Thoracic aorta (tissue), 2 donors: ENCODE measurements at places on chromosomes 1 and 21.

DNA sequence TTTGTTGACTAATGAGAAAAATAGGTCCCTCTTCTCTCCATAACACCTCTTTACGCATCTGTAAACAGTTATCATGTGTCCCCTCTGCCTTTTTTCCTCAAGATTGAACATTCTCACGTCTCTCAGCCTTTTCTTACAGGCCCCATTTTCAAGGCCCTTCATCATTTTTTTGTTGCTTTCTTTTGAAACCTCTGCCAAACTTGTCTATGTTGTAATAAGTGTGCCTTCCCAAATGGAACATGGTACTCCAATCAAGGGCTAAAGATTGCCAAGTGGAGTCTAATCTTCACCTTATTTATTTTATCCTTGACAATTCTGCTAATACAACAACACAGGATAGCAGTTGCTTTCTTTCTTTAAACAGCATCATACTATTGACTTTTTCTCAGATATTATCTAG, 280.3 kb downstream of the USH2A start:
- DNase-seq: no peak

- DNase-seq: no peak
Measured at GRCh38 chr1:9655836-9656235, 4.3 kb downstream of the PIK3CD start.

- no peak for DNase-seq
Measured at GRCh38 chr1:118183586-118183985, 1.4 kb downstream of the SPAG17 start.

DNA sequence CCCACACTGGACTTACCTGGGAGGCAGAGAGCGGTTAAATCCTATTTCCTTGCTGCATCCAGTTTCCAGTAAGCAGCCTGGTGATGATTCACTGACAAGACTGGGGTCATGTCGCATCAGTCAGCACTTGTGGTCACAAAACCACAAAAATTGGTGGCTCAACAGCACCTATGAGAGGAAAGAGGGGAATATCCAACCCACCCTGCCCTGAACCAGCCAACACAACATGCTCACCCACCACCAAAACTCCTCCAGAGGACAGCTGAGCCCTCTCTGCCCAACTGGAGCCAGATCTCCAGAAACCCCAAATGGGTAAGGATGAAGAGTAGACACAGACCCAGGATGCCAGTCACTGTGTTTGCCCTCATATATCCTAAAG, 64.0 kb downstream of the CD46 start:
- no peak for DNase-seq

- DNase-seq: no peak
Measured at GRCh38 chr1:174800216-174800851, 199.4 kb upstream of the CACYBP start.

- DNase-seq: no peak
Measured at GRCh38 chr1:205381305-205381704, 24.6 kb upstream of the KLHDC8A start.

DNA sequence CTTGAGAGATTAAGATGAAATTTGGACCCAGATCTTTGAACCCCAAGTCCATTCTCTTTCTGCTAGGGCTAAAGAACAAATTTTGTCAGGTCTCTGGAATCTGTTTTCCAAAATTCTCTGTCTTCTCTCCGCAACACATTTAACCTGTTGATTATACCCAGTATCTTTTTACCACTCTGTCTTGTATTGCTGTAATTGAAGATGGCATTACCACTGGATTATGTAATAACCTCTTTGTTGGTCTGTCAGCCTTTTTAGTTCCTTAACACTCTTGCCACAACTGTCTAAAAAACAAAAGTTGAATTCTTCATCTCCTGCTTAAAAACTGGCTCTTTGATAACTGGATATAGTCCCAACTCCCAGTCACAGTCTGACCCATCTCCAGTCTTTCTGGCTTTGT, 3.0 kb downstream of the SRP9 start:
- no peak for DNase-seq

- DNase-seq: no peak
Measured at GRCh38 chr1:66276218-66276617, 257.7 kb upstream of the SGIP1 start.

DNA sequence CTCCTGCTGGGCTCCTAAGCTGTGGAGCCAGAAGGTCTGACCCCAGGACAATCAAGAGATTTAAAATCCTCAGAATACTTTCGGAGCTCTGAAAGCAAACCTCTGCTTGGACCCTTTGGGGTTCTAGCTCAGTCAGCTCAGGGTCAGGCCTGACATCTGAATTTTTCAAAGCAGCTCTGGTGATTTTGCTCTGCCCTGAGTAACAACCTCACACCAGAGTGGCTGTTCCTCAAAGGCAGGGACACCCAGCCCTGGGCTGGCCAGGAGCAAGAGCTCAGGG, 11.9 kb downstream of the SLC1A7 start:
- no peak for DNase-seq

- DNase-seq: no peak
Measured at GRCh38 chr1:95021805-95022643, 50.7 kb downstream of the ALG14 start.

GRCh38 chr1:51942281-51942680, 48.2 kb downstream of the RAB3B start:
- no peak for DNase-seq
